ENCODE measurements at places on chromosomes 1 and 21. TPM values are rescaled to one million over a fixed set of nuclear protein-coding genes. Genes with fewer than 3 reads are reported as not detected.

Gene MIGA1
- 7.8 TPM for total RNA-seq

Gene AMY2A
- not detected for total RNA-seq

Gene CREB3L4
- 6.1 TPM for total RNA-seq

Gene C4BPA
- not detected for total RNA-seq

Gene GBP5
- total RNA-seq: 0.08 TPM

Gene NBPF10
- total RNA-seq: 1.9 TPM

Gene CLEC20A
- 0.08 TPM for total RNA-seq

Gene RRP15
- total RNA-seq: 5.7 TPM

Gene GLIS1
- 0.30 TPM for total RNA-seq

Gene ACTL8
- total RNA-seq: 0.47 TPM

Gene FNDC5
- 2.0 TPM for total RNA-seq

Gene SMCP
- total RNA-seq: 0.35 TPM

Gene CGN
- 0.35 TPM for total RNA-seq

Gene PDC
- total RNA-seq: 0.53 TPM

Gene PAX7
- total RNA-seq: not detected

Gene DIO1
- total RNA-seq: not detected

Gene AMY1A
- total RNA-seq: not detected
